PC-3 (cell line): ENCODE measurements at places on chromosomes 12 and 14.

DNA sequence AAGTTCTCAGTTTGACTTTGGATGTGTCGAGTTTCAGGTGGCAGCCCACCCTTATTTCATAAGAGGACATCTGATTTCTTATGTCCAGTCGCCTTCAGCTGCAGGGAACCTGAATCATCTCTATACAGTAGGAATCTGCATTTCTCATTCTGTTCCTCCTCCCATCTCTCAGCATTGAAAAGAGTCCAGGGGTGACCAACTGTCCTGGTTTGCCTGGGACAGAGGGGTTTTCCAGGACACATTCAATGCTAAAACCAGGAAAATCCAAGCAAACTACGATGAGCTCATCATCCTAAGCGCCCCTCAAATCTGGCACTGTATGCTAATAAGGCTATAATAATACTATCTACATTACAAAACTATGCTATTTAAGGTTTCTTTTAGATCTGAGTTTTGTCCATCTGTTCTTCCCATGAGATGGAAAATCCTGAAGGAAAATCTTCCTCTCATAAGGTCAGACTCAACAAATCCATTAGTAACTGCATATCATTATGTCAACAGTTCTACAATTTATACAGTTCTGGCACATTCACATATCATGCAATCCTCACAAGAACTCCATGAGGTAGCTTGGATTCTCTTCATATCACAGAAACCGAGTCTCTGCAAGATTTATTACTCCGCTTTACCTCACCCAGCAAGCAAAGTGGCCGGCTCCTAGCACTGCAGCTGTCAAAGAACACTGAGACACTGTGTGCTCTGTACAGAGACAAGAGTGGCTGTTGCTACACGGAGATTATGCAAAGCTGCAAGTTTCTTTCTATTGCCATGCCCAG, 15.6 kb upstream of the CALM1 start:
- DNase-seq = no peak

GRCh38 chr12:95239216-95239615, 21.6 kb downstream of the VEZT start:
- no peak for DNase-seq

DNA sequence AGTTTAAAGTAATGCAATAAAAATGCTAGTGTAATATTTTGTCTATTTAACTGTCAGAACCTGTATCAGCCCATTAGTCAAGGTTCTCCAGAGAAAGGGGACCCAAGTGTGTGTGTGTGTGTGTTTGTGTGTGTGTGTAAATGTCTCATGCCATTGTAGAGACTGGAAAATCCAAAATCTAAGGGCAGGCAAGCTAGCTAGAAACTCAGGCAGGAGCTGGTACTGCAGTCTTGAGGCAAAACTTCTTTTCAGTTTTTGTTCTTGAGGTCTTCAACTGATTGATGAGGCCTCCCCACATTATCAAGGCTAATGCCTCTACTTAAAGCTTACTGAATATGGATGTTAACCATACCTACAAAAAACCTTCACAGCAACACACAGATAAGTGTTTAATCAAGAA, 126.7 kb downstream of the PRKD1 start:
- DNase-seq = no peak

- DNase-seq = no peak
These were observed 195.7 kb downstream of the AKAP6 start for GRCh38 chr14:32524609-32525375.

DNA sequence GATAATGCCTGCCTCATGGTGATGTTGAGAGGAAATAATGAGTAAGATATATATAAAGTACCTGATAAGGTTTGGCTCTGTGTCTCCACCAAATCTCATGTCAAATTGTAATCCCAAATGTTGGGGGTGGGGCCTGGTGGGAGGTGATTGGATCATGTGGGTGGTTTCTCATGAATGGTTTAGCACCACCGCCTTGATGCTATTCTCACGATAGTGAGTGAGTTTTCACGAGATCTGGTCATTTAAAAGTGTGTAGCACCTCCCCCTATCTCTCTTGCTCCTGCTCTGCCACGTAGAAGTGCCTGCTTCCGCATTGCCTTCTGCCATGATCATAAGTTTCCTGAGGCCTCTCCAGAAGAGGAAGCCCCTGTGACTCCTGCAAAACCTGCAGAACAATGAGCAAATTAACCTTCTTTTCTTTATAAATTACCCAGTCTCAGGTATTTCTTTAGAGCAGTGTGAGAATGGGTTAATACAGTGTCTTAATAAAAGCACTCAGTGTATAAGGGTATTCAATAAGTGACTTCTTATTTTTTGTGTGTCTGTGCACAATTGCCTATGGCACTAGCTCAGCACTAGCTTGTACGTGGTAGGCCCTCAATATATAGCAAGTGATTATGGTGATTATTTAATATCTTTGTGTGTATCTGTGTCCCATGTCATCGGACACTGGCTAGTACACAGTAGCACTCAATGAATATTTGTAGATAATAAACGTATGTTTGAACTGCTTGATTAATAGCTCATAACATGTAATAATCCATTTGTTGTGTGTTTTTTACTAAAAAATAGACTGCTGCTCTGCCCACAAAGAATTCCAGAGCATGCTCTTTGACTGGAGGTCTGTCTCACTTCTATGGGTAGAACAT, 138.1 kb upstream of the LMNTD1 start:
- DNase-seq = no peak

DNA sequence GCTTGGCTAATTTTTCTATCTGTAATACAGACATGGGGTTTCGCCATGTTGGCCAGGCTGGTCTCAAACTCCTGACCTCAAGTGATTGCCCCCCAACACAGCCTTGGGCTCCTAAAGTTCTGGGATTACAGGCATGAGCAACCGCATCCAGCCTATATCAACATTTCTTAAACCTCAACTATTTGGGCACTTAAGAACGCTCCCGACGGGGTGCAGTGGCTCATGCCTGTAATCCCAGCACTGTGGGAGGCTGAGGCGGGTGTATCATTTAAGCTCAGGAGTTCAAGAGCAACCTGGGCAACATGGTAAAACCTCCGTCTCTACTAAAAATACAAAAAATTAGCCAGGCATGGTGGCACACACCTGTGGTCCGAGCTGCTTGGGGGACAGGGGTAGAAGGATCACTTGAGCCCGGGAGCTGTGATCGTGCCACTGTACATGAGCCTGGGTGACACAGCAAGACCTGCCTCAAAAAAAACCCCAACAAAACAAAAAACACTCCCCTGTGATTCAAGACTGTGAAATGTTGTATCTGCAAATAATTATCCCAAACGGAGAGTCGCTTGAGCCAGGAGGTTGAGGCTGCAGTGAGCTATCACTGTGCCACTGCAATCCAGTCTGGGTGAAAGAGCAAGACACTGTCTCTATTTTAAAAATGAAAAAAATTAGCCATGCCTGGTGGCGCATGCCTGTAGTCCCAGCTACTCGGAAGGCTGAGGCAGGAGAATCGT, 21.5 kb downstream of the PPTC7 start:
- no peak for DNase-seq
